ENCODE measurements at places on chromosomes 11 and 22. TPM values are rescaled to one million over a fixed set of nuclear protein-coding genes. Genes with fewer than 3 reads are reported as not detected.

DNA sequence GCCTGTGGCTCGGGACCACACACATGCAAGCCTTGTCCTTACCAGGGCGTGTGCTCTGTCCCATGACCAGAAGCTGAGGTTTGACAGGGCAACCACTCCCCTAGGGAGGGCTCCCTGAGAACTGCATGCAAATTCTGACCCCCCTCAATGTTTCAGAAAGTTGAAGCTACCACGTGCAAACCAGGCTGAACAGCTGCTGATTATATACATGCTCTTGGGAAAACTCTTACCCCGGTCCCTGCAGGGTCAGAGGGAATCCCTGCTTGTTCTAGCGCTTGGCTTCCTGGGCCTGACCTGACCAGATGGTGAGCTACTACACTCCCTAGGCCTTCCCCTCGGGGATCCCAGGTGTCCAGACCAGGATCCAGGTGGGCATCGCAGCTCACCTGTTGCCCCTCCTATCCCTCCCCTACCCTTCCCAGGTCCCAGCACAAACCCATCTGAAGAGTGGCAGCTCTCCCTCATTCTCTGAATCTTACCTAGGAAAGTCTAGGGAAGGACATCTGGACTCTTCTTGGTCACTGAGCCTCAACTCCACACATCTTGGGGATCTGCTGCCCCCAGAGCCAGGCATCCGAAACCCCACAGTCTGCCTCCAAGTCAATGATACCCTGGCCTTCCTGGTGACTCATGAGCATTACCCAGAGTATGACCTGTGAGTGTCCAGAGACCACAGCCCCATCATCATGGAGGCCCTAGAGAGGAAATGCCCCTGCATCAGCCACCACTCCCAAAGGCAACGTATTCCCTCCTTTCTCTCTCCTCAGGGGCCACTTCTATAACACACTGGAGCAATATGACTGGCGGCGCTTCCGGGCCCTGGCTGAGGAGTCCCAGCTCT is 61.5 kb downstream of the BTG4 start:
- H3K27me3 ChIP-seq, result peaks cover 39% of the 10 kb centered on the region
- H3K27ac ChIP-seq, result no peak overlapping the region
- no peak overlapping the region for H3K4me3 ChIP-seq
- H3K4me1 ChIP-seq, result peaks cover 10% of the 10 kb centered on the region
- DNase-seq, result no peak
- H3K36me3 ChIP-seq, result no peaks in the 10 kb centered on the region

Gene CSF2RB
- total RNA-seq, result 0.56 TPM

GRCh38 chr11:7665473-7666291 is 7.6 kb downstream of the CYB5R2 start:
- H3K4me3 ChIP-seq, result no peak overlapping the region
- peaks cover 8% of the 10 kb centered on the region for H3K4me1 ChIP-seq
- peaks cover 51% of the 10 kb centered on the region for H3K36me3 ChIP-seq
- H3K27ac ChIP-seq, result peak overlapping the region; percentile 73

- peaks cover 23% of the 10 kb centered on the region for H3K4me1 ChIP-seq
- no peak overlapping the region for H3K4me3 ChIP-seq
- H3K36me3 ChIP-seq, result peaks cover 9% of the 10 kb centered on the region
- no peak for DNase-seq
- peak overlapping the region; percentile 79 for H3K27ac ChIP-seq
These were observed 48.4 kb downstream of the COMMD9 start for GRCh38 chr11:36240801-36241200.

GRCh38 chr11:21007297-21007696 is 337.9 kb downstream of the NELL1 start:
- DNase-seq, result no peak
- H3K4me1 ChIP-seq, result no peaks in the 10 kb centered on the region
- H3K27me3 ChIP-seq, result peaks cover 24% of the 10 kb centered on the region
- H3K36me3 ChIP-seq, result no peaks in the 10 kb centered on the region
- H3K27ac ChIP-seq, result no peak overlapping the region

GRCh38 chr11:75565916-75566762 is 4.1 kb downstream of the SERPINH1 start:
- peak overlapping the region; percentile 75 for H3K27ac ChIP-seq
- H3K4me3 ChIP-seq, result peak overlapping the region; percentile 33

- peaks cover 8% of the 10 kb centered on the region for H3K27me3 ChIP-seq
- peaks cover 3% of the 10 kb centered on the region for H3K4me1 ChIP-seq
- no peak for DNase-seq
These were observed 39.4 kb upstream of the NUP50 start for GRCh38 chr22:45124176-45124847.

DNA sequence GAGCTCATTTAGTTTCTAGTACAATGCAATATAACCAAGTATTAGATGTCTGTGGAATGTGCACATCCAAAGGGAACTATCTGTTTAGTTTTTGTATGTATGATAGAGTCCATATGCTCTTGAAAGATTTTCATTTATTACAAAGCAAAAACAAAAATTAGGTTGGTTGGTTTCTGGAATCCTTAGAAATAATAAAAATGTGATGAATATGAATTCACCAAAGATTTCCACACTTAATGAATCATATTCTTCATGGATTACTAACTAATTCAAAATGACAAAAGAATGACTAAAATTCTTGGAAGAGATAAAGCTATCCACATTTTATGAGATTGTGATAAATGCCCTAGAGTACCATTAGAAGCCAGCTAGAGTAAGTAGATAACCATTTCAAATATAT is 261.1 kb downstream of the SBF2 start:
- H3K27me3 ChIP-seq, result no peaks in the 10 kb centered on the region
- H3K27ac ChIP-seq, result no peak overlapping the region
- no peak overlapping the region for H3K4me3 ChIP-seq
- DNase-seq, result no peak
- peaks cover 22% of the 10 kb centered on the region for H3K4me1 ChIP-seq

Gene CREB3L1
- 36.3 TPM for total RNA-seq

Gene ANO9
- 29.7 TPM for total RNA-seq

GRCh38 chr11:64767344-64768299 is 7.8 kb upstream of the PYGM start:
- no peak overlapping the region for H3K4me3 ChIP-seq
- peak overlapping the region; percentile 59 for H3K27ac ChIP-seq
- H3K27me3 ChIP-seq, result no peaks in the 10 kb centered on the region
- DNase-seq, result no peak

DNA sequence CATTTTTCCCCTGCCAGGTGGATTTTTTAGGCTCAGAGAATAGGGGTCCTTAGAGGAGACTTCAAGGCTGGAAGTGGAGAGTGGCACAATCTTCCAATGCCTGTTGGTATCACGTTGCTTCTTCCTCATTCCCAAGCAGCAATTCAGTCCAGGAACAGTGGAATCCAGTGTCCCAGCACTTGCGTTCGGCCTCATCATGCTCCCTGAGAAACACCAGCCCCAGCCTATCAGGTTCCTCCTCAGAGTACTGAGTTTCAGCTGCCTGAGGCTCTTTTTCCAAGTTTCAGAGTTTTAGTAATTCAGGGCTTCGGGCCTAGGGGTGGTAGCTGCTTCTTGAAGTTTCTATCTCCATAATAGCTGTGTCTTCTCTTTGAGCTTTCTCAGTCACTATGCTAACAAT is 31.9 kb upstream of the NRGN start:
- H3K36me3 ChIP-seq, result peaks cover 3% of the 10 kb centered on the region
- H3K27ac ChIP-seq, result no peak overlapping the region
- no peak for DNase-seq
- peaks cover 29% of the 10 kb centered on the region for H3K27me3 ChIP-seq

DNA sequence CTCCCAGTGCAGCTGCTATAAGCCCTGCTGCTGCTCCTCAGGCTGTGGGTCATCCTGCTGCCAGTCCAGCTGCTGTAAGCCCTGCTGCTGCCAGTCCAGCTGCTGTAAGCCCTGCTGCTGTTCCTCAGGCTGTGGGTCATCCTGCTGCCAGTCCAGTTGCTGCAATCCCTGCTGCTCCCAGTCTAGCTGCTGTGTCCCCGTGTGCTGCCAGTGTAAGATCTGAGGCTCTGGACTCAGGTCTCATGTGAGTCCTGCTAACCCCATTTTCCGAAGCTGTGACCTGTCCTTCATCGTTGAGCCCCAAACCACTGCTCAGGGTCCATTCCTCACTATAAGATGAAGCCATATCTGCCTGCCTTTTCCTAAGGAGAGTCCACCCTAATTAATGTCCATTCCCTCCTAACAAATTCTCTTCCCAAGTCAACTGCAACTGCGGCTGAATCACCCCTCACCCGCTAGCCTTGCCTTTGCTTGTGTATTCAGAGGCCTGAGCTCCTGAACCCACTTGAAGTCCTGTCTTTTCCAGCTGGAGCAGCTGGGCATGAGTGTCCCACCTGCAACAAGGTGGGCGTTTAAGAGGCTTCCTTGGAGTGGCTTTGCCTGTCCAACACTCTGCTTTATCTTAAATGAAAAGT is 626 bp downstream of the KRTAP5-7 start:
- no peak for DNase-seq
- peaks cover 3% of the 10 kb centered on the region for H3K27me3 ChIP-seq
- H3K36me3 ChIP-seq, result no peaks in the 10 kb centered on the region
- H3K4me3 ChIP-seq, result no peak overlapping the region

Gene ABCG4
- total RNA-seq, result 2.6 TPM

Gene HORMAD2
- 0.47 TPM for total RNA-seq

Gene PPME1
- total RNA-seq, result 52.8 TPM

DNA sequence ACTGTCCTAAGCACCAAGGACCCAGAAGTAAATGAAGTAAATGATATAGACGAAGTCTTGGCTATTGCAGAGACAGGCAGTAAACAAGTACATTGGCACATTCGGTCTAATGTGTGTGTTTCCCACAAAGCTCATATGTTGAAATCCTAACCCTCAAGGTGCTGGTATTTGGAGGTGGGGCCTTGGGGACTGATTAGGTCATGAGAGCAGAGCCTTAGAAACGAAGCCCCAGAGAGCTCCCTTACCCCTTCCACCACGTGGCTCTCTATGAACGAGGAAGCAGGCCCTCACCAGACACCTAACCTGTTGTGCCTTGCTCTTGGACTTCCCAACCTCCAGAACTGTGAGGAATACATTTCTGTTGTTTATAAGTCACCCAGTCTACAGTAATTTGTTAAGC is 14.9 kb downstream of the CLMP start:
- H3K27ac ChIP-seq, result no peak overlapping the region
- DNase-seq, result no peak
- H3K36me3 ChIP-seq, result no peaks in the 10 kb centered on the region
- H3K4me1 ChIP-seq, result peaks cover 1% of the 10 kb centered on the region
- peaks cover 4% of the 10 kb centered on the region for H3K27me3 ChIP-seq

DNA sequence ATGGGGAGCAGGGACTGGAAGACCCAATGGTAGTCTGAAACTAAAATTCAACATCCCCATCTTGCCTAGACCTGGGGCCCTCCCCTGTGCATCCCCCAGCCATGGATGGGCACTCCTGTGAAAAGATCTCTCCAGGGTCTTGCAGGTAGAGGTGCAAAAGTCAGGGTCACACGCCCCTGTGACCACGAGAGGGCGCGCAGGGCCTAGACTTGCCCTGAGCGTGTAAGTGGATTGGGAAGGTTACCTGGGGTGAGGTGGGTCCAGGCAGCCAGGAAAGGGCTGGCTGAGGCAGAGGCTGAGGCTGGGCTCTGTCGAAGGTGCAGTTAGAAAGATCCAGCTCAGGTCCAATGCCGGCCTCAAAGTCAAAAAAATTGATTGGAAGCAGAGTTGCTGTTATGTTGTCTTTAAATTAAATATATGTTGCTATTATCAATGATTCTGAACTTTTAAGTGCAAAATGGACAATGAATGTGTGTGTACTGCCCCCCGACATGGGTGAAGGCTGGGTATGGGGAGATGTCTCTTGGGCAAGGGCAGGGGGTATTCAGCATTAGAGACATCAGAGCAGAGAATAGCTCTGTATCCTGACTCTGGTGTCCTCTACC is 4.8 kb upstream of the POU2F3 start:
- DNase-seq, result peak; percentile 77
- no peaks in the 10 kb centered on the region for H3K36me3 ChIP-seq
- no peak overlapping the region for H3K27ac ChIP-seq
- H3K27me3 ChIP-seq, result peaks cover 52% of the 10 kb centered on the region

DNA sequence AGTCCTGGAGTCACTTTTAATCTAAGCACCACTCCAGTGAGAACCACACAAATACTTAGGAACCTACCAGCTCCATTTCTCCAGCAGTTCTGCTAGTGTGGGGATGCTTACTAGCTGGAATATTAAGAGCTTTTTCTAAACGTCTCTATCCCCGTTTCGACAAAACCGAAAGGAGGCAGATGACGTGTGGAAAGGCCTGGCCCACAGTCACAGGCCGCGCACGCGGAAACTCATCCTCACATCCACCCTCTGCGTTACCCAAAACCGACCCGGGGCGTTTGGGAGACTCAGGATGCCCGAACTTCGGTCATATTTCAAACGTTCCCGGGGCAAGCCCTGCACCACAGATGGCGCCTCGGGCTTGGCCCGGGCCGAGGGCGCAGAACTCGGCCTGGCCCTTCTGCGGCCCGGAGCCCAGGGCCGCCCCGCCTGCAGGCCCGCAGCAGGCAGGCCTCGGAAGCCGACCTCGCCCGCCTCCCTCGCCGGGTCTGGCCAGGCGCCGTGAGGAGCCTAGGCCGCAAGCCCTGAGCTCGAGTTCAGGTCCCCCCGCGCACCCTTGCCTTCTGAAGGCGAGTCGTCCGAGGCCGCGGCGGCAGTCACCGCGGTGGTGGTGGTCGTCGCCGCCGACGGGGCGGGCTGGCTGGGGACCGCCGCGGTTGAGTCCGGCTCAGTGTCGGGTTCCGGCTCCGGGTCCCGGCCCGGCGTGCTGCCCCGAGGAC is 473 bp downstream of the FNBP4 start:
- H3K4me1 ChIP-seq, result peaks cover 26% of the 10 kb centered on the region
- peaks cover 1% of the 10 kb centered on the region for H3K36me3 ChIP-seq

DNA sequence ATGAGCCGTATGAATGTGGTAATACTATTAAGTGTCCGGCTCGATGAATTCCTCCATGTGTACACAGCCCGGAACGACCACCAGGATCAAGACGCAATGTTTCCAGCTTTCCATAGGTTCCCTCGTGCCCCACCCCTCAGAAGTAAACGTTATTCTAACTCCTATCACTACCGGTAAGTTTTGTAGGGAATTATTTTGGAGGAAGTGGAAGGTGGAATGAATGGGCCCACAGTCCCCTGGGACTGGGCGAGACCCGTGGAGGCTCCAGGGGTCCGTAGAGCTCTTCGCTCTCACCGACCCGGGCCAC is 720 bp upstream of the FAR1 start:
- H3K4me1 ChIP-seq, result peaks cover 28% of the 10 kb centered on the region
- DNase-seq, result no peak
- no peaks in the 10 kb centered on the region for H3K36me3 ChIP-seq
- H3K4me3 ChIP-seq, result peak overlapping the region; percentile 75

Gene CRYBB3
- total RNA-seq, result 0.54 TPM

Gene KRTAP5-2
- not detected for total RNA-seq

Gene ARHGEF17
- 136 TPM for total RNA-seq

Gene SLC35E4
- total RNA-seq, result 4.1 TPM

Gene TOMT
- total RNA-seq, result not detected

DNA sequence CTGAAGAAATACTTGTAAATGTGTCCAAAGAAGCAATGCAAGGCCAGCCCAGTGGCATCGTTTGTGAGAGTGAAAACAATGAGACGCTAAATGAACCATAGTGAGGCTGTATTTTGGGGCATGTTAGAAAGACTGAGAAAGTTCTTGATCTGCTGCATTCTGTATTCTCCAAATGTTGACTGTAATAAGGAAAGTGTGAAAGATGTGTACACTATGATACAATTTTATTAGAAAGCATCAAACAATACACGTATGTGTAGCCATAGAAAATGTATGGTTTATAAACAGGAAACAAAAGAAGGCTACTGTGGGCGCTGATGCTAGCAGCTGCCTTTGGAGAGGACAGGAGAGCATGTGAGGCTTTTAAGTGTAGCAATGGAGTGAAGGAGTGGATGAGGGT is 233.5 kb upstream of the E2F8 start:
- no peak overlapping the region for H3K4me3 ChIP-seq
- no peaks in the 10 kb centered on the region for H3K36me3 ChIP-seq
- H3K4me1 ChIP-seq, result peaks cover 25% of the 10 kb centered on the region
- peaks cover 19% of the 10 kb centered on the region for H3K27me3 ChIP-seq
- no peak overlapping the region for H3K27ac ChIP-seq
